ENCODE measurements at places on chromosomes 12 and 14.

DNA sequence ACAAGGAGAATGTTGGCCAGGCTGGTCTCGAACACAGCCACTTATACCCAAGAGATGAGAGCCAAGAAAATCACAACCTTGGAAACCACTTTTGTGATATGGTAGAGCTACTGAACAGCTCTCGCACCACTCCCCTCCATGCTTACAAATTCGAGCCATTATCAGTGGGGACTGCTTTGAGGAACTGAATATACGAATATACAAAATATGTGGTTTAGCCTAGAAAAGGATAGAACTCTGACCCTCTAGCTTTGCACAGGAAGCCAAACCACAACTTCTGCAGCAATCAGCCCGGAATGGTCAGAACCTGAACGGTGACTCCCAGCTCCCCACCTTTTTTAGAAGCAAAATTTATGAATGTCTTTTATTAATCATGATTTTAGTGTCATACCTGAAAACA is 129.8 kb upstream of the TMEM132C start:
- DNase-seq = no peak

GRCh38 chr14:49972131-49972671 is 79.3 kb downstream of the ARF6 start:
- peak; percentile 84 for DNase-seq

- DNase-seq = no peak
These were observed 194.9 kb upstream of the SYT10 start for GRCh38 chr12:33634544-33634943.

GRCh38 chr12:8033153-8034044 is 883 bp downstream of the FOXJ2 start:
- peak; percentile 84 for DNase-seq

DNA sequence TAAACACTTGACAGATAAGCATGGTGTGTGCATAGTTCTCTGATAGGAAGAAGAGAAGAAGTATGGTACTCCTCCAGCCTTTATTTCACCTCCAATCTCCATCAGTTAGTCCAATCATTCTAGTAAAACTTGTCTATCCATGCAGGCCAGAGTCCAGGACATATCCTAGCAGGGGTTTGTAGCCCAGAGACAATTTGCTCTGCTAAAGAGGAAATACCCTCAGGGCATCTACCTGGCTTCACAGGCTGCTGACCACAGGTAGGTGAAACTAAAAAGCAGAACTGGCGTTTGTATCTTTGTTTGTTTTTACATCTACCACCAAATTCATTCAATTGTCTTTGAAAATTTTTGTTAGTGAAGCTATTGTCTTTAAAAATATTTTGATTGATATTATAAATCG is 717.6 kb downstream of the FSCB start:
- no peak for DNase-seq

DNA sequence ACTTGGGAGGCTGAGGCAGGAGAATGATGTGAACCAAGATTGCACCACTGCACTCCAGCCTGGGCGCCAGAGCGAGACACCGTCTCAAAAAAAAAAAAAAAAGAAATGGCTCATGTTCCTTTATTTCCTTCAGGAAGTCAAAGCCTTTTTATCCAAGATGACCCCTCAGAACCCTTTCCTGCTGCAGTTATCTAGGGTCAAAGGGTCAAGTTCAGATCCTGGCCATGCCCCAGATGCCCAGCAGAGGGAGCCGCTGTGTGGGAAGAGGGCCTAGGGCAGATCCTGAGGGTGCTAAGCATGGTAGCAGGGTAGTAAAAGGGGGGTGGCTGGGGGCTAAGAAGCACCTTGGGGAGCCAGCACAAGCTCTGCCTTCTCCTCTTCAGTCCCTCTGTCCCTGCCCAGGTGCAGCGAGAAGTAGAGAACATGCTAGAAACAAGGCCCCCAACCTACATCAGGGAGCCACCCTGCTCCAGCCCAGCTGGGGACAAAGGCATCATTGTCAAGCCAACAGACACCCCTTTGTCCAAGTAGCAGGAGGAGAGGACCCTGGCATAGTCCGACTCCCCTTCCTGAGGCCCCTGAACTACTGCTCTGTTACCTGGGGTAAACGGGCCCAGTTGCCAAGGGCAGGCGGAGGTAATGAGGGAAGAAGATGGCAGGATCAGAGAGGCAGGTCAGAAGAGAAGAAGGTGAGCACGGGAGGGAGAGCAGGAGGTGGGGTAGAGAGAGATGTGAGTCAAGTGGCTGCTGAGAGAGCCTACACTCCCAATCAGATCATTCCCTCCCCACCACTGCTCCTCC is 6.5 kb downstream of the NFE2 start:
- DNase-seq = no peak

DNA sequence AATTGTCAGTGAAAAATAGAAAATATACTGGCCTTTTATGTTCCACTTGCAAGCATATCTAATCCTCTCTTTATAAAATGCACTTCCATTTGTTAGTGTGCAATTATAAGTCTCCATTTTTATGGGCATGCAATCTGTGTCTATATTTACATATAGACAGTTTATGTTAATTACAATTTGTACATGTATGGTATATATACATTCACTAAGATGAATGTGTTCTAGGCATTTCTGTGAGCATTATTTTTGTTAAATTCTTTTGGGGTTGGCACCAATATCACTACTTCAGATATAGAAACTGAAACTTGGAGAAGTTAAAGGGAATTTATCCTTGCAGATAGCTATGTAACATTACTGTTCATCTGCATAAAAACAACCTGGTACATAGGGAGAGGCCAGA is 470.8 kb upstream of the LMO3 start:
- no peak for DNase-seq

DNA sequence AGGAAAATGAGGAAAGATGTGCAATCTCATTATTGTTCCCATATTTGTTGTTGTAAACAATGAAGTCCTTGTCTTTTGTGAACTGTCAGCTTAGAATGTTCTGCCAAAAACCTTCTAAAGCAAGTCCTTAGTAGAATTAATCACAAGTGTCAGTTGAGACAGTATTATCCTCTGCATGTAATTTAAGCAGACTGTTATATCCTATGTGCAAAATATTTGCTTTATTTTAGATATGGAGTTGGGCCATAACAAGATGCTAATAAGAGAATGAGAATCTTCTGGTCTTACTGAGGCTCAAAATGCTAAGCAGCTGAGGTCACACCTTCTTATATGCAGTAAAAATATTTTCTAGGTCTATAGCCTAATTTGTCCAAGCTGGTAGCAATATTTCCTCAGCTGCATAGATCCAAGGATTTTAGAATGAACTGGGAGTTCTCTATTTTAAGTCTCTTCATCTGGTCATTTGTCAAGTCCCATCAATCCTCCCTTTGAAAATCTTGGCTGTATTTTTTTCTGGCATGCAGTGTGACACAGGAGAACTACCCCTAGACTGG is 222.3 kb upstream of the NAV3 start:
- DNase-seq = peak; percentile 77

GRCh38 chr12:121720762-121721161 is 8.2 kb downstream of the TMEM120B start:
- DNase-seq = no peak

DNA sequence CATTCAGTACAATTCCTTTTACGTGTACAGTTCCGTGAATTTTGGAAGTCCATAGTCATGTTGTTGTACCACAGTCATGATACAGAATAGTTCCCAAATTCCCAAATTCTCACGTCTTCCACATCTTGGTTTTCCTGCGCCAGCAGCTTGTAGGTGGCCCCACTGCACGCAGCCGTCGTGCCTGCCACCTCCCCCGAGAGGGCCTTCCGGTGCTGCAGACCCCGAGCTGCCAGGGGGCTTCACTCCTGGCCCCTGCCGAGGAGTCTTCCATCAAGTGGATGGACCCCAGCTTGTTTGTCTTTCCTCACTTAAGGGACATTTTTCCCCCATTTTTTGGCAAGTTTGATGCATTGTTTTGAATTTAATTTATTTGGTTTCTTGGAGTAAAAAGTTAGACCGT is 16.8 kb downstream of the MTA1 start:
- DNase-seq = no peak

GRCh38 chr14:62280366-62280765 is 518.1 kb downstream of the SNAPC1 start:
- no peak for DNase-seq

DNA sequence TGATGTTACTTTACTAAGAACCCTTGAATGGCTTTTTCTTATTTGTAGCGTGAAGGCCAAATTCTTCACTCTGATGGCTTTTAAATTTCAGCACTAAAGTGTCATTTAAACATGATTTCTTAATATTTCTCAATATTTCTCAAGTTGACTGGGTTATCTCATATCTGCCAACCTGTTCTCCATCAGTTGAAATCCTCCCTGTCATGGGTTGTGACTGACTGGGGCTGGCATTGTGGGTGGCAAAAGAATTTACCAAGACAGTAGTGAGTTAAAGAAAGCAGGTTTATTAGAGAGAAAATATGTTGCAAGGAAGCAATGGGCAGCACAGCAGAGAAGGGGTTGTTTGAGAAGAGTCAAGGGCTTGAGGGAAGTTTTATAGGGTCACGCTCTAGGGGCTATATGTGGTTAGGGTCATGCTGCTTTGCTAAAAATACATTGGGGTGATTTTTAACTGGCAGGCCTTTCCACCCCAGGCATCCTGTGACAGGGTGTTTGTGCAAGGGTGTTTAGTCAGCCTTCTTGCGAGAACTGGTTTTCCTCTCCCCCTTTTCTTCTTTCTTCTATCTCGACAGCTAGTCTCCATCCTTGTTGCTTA is 232.8 kb upstream of the SEL1L start:
- no peak for DNase-seq

GRCh38 chr14:37143475-37143874 is 28.9 kb downstream of the SLC25A21 start:
- no peak for DNase-seq

DNA sequence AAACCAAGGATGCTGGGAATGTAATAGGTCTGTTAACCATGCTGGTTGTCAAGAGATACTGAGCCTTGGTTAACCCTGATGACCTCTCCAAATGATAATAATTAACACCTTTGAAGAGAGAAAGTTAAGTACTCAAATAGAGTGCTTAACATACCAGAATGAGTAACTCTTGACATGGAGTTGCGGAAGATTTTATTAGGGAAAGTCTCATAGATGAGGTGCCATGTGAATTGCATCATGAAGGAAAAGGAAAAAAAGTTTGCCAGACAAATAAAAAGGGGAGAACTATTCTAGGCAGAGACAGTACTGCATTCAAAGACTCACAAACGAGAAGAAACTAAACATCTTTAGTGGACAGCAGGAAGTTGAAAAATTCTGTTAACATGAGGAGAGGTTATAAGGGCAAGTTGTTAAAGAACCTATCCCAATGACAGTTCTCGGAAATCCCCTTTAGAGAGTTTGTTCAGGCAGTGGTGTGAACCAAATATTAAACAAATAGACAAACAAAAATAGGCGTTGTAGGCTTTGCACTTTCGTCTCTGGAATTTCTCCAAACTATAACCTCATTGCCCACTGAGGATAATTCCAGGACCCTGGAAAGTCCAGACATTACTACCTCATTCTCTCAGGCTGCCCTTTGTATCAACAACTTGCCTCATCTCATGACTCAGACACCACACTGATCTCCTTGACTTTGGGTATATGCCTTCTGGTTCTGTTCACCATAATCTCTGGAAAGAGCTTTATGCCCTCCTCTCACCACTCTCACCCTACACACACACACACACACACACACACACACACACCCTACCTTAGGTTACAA is 435.0 kb downstream of the GXYLT1 start:
- DNase-seq = peak; percentile 62

DNA sequence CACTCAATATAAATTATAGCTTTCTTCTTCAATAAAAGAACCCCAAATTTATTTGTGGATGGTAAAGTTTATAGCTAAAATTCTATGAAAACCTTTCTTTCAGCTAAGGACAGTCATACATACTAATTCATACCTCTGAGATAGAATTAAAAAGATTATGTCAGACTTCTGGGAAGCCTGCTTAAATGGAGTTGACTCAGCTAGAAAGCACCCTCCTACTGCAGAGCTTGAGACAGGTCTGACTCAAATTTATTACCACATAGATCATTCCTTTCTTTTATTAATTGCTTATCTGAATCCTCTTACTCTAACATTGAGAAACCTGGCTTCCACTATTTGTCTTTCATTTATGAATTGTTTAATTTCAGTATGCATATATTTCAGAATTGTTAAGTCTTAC is 1007.0 kb upstream of the LRFN5 start:
- no peak for DNase-seq

GRCh38 chr12:69701826-69702225 is 2.7 kb upstream of the BEST3 start:
- DNase-seq = no peak

GRCh38 chr12:53225635-53226424 is 6.2 kb downstream of the RARG start:
- DNase-seq = peak; percentile 37

DNA sequence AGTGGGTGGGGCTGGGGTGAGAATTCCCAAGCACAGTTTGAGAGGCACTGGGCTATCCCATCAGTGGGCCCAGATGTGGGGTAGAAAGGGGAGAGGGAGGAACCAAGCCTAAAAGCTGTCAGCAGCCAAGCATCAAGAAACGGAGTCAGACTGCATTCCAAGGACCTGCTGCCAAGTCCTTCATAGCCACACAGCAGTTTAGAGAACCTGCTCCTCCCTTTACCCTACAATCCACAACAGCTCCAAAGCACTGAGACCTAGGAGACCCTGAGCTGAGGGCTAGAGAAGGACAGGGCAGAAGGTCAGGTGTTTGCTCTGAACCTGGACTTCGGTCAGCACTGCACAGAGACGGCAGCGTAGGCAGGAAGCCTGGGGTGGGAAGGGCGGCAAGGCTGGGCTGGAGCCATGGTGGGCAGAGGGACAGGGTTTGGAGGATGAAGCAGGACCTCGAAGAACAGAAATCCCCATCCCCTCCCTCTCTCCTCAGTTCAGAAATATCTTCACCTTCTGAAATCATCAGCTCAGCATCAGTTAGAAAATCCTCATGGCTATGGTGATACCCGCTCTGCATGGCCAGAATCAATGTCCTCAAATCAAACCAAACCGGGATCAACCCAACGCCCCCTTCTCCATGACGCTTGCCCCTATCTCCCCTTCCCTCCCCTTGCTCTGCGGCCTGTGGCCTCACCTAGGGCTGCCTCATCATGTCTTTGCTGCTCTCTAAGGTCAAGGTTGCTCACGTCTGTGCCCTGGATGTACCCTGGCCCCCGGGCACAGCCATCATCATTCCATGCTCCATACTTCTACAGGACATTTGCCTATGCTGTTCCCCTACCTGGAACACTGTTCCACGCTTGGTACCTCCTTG is 12.9 kb upstream of the SERPINA4 start:
- no peak for DNase-seq
